Natural killer cell treated with Interleukin-12 subunit alpha and Interleukin-12 subunit beta and Interleukin-15 and Interleukin-18, amount 100 ng/mL, for 72 hours (primary cell): ENCODE measurements at places on chromosomes 13 and 19. TPM values are rescaled to one million over a fixed set of nuclear protein-coding genes. Genes with fewer than 3 reads are reported as not detected.

GRCh38 chr19:3115916-3116602 is 19.8 kb upstream of the GNA15 start:
- no peak for DNase-seq

DNA sequence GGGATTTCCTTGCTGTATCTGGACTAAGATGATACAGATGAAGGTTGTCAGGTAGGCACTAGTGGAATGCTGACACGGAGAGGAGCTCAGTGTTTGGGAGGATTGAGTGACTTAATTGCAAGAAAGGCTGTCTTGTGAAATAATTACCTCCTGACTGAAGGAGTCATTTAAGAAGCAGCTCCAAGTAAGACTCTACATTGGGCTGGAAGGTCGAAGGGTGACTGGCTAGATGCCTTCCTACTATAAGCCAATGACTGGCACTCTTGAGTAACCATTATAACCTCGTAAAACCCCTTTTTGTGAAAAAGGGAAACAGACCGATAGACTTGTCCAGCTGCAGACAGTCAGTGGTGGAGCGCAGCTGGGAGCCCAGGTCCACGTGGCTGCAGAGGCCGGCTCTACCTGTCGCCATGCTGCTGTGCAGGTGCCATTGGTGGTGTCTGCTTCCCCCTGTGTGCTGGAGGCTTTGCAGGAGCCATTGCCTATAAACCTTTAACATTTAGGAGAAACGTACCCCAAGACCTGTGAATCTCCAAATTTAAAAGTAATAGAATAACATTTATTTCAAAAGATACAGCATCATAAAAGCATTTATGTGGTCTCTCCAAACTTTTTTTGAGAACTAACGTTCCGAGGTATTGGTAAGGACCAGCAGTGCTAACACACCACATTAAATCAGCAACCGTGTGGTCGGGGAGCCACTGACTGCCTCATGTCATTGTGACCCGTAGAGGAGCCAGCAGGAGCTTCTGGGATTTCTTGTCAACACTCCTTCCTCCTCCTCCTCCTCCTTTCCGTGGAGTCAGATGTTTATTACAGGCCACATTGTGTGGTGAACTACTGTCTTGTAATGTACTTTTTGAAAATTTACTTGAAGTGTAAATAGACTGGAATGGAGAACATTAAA is 80.4 kb upstream of the TEX29 start:
- no peak for DNase-seq

DNA sequence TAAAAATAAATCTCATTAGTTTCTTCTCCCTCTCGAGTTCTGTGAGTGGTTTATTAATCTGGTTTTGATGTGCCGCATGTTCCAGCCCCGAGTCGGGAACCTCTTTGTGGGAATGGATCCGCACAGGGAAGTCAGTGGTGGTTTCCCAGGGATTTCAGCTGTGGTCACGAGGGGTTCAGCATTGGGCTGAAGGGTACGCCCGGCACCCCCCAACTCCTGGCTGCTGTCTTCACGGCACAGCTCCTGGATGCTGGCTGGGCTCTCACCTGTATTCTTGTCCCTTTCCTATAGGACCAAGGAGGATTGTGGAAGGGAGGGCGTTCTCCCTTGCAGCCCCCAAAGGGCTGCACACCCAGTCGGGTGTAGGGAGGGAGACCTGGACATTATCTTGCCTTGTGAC is 167.8 kb downstream of the ZNF536 start:
- no peak for DNase-seq

GRCh38 chr13:110495376-110495775 is 66.1 kb downstream of the RAB20 start:
- DNase-seq = no peak

DNA sequence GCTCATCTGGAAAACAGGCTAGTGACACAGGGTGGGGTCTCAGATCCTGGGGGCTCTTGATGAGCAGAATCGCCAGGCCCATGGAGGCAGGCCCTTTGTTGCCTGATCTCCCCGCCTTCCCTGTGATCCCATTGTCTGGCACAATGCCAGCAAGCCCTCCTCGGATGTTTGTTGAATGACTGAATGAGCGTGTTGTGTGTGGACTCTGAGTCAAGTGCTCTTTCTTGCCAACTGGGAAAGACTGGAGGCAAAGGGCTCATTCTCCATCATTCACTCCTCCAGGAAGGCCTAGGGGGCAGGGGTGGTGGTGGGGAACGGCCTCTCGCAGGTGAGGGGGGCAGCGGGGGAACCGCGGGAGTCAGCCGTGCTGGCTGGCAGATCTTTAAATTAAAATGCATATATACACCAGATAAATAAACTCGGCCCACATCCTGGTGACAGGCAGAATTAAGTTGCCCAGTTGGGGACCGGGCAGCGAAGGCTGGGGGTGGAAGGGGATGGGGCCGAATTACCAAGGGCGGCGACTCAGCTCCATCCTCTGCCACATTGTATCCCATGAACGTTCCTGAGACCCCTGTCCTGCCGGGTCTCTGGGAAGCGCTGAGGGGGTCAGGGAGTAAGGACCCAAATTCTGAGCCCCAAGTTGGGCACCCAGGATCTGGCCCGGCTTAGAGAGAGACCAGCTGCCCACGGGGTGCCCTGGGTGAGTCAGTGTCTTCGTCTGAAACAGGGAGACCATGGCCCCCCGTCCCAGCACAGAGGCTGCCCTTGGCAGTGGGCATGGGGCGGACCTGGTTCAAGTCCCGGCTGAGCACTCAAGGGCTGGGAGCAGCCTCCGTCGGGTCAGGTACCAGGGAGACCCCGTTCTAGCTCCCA is 24.5 kb downstream of the EFNA2 start:
- no peak for DNase-seq

- no peak for DNase-seq
Observed at GRCh38 chr13:80889829-80890228, 548.9 kb upstream of the SPRY2 start.

GRCh38 chr13:27533155-27533643 is 82.8 kb upstream of the MTIF3 start:
- DNase-seq = peak; percentile 67

GRCh38 chr19:18672606-18673337 is 10.7 kb upstream of the CRTC1 start:
- DNase-seq = no peak

GRCh38 chr13:102089177-102089576 is 312.7 kb downstream of the FGF14 start:
- DNase-seq = no peak

DNA sequence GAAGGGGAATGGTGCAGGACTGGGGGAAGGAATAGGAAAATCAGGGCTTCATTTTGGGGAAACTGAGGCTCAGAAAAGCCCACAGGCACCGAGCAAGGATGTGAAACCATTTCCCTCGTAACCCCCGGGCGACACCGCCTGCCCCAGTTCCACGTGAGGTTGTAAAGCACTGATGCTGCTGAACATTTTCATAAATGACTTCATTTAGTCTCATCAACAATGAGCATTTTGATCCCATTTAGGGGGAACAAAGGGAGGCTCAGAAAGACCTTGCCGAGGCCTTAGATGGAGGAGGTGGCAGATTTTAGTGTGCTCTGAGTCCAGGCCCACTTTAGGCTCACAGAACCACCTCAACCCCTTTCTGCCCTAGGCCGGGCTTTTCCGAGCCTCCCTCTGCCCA is 20.5 kb upstream of the FBXO27 start:
- DNase-seq = no peak

GRCh38 chr19:28026636-28027035 is 1186.3 kb downstream of the UQCRFS1 start:
- DNase-seq = no peak

DNA sequence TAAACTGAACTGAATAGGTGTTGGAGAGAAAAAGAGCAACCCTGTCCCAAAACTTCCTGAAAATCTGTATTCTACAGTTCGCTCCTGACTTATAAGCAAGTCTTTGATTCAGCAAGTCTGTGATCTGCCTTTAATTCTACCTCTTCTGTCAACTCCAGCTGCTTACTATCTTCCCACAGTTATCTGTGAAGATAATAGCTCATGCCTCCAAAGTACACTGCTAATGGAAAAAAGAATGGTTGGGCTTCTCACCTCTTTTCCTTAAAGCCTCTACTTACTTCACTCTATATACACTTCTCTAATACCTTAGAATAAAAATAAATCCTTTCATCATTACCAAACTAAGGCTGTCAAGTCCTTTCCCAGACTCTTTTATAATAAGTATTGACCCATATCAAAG is 391.5 kb upstream of the MIR17HG start:
- no peak for DNase-seq

DNA sequence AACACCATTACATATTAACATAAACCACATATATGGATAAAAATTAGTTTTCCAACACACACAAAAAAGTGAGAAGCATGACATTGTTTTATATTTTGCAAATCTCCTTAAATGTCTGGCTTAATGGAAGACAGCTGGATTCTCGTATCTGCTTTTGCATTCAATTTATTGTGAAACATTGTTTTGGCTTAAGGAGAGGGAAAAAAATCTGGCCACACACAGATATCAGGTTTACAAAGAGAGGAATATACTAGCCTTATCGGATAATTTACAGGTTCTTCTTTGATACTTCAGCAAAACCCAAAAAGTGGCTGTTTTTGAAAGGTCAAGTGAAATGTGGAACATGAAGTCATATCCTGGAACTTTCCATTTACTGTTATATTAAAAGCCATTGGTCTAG is 523.5 kb upstream of the ARGLU1 start:
- DNase-seq = no peak

GRCh38 chr13:93158565-93158964 is 68.0 kb upstream of the GPC6 start:
- no peak for DNase-seq

- DNase-seq = peak; percentile 69
Observed at GRCh38 chr19:3852614-3853254, 16.1 kb downstream of the ZFR2 start.

GRCh38 chr13:51298812-51299211 is 40.7 kb upstream of the SERPINE3 start:
- DNase-seq = no peak

CCDC70 gene
- total RNA-seq = not detected

TEX101 gene
- not detected for total RNA-seq

ATXN8OS gene
- not detected for total RNA-seq

KLHL1 gene
- not detected for total RNA-seq

HS6ST3 gene
- not detected for total RNA-seq
